ENCODE measurements at places on chromosomes 6 and 20. TPM values are rescaled to one million over a fixed set of nuclear protein-coding genes. Genes with fewer than 3 reads are reported as not detected.

- H3K36me3 ChIP-seq, result no peaks in the 10 kb centered on the region
- no peak overlapping the region for H3K4me3 ChIP-seq
- no peaks in the 10 kb centered on the region for H3K4me1 ChIP-seq
- no peaks in the 10 kb centered on the region for H3K27me3 ChIP-seq
These were observed 264.5 kb upstream of the BMP2 start for GRCh38 chr20:6502999-6503398.

WFDC12 gene
- not detected for total RNA-seq

DNA sequence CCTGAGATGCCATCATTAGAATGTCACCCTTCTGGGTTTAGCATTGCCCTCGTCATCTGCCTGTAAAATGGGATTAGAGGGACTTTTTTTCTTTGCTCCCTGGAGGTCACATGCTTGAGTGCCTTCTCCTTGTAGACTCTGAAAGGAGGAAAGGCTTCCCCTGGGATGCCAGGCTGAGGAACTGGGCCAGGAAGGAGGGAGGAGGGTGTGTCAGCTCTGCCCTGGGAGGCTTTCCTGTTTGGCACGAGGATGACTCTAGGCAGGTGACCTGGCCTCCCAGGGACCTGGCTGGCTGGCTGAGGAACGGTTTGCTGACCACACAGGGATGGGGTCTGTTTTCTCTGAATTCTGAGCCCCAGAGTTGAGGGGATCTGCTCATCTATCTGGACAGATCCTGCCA is 137.9 kb upstream of the RNF24 start:
- no peaks in the 10 kb centered on the region for H3K36me3 ChIP-seq
- no peak overlapping the region for H3K27ac ChIP-seq
- H3K4me1 ChIP-seq, result peaks cover 29% of the 10 kb centered on the region
- H3K27me3 ChIP-seq, result peaks cover 32% of the 10 kb centered on the region
- DNase-seq, result no peak

DNA sequence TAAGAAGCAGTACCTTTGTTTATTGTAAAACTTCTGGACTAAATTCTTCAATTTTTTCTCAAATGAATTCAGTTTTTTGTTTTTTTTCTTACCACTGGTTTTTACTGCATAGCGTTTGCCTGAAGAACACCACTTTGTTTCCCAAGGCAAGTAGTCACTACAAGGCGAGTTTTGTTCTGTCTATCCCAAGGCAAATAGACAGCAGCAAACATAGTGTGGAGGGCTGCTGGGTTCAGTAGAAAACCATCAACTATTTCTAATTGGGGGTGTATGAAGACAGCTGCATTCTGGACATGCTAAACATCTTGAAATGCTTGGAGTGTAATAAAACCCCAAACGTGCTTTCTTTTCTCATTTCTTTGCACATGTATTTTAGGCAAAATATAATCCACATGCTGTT is 197.4 kb downstream of the ESR1 start:
- H3K27ac ChIP-seq, result no peak overlapping the region
- H3K27me3 ChIP-seq, result peaks cover 2% of the 10 kb centered on the region
- H3K36me3 ChIP-seq, result no peaks in the 10 kb centered on the region
- no peaks in the 10 kb centered on the region for H3K4me1 ChIP-seq
- H3K4me3 ChIP-seq, result no peak overlapping the region

DNA sequence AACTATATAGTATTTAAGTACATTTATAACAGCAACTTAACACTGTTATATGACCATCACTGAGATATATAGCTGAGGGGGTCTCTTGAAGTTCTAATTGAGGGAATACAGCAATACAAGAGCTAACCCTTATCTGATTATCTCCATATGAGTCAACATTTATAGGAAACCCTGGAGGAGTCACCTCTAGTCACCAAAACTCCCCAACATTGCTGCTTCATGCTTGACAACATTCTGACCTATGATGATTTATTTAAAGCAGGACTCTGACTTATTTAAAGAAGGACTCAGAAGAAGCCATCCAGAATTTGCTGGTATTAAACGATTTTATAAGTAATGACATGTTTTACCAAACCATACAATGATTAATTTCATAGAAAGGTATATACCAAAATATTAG is 182.6 kb upstream of the NOX3 start:
- no peaks in the 10 kb centered on the region for H3K4me1 ChIP-seq
- H3K4me3 ChIP-seq, result no peak overlapping the region
- no peak overlapping the region for H3K27ac ChIP-seq
- no peak for DNase-seq
- H3K36me3 ChIP-seq, result no peaks in the 10 kb centered on the region

PACRG gene
- total RNA-seq, result 0.78 TPM

DNA sequence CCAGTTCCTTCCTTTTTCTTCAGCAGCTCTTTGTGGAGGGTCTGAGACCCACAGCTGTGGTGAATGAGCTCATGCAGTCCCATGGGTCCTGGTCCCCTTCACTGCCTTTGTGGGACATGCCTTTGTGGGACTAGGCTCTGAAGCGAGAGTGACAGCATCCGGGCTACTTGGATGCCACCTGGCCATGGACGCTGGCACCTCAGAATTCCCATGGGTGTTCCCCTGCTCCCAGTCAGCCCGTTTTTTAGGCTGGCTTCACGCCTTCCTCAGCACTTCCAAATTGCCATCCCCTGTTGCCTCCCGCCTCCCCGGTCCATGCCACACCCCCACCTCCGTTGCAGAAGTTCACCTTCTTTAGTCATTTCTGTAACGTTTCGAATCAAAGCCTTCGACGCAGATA is 45.1 kb downstream of the RAMACL start:
- H3K4me3 ChIP-seq, result peak overlapping the region; percentile 42
- H3K36me3 ChIP-seq, result no peaks in the 10 kb centered on the region
- H3K27me3 ChIP-seq, result no peaks in the 10 kb centered on the region
- peak overlapping the region; percentile 65 for H3K27ac ChIP-seq
- DNase-seq, result no peak
- peaks cover 30% of the 10 kb centered on the region for H3K4me1 ChIP-seq

DNA sequence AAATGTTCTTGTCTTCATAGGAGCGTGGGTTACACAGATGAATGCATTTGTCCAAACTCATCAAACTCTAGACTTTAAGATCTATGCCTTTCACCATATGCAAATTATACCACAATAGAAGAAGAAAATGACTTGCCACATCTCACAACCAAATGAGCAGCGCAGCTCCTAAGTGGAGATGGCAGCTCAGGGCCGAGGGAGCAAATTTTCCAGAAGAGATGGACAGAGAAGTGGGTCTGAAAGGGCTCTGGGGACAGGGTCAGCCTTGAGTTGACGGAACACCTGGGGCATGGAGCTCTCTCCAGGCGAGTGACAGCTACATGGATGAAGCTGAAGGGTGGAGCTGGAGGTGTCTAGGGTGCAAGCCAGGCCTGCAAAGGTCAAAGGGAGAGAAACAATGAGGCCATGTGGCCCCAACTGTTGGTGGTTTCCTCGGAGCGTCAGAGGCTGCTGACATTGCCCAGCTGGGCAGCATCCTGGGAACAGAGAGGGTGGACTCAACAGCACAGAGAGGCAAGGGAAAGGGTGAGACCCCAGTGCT is 228.3 kb downstream of the NRN1 start:
- no peak for DNase-seq
- H3K4me1 ChIP-seq, result no peaks in the 10 kb centered on the region
- no peak overlapping the region for H3K27ac ChIP-seq
- H3K27me3 ChIP-seq, result no peaks in the 10 kb centered on the region
- no peaks in the 10 kb centered on the region for H3K36me3 ChIP-seq

DNA sequence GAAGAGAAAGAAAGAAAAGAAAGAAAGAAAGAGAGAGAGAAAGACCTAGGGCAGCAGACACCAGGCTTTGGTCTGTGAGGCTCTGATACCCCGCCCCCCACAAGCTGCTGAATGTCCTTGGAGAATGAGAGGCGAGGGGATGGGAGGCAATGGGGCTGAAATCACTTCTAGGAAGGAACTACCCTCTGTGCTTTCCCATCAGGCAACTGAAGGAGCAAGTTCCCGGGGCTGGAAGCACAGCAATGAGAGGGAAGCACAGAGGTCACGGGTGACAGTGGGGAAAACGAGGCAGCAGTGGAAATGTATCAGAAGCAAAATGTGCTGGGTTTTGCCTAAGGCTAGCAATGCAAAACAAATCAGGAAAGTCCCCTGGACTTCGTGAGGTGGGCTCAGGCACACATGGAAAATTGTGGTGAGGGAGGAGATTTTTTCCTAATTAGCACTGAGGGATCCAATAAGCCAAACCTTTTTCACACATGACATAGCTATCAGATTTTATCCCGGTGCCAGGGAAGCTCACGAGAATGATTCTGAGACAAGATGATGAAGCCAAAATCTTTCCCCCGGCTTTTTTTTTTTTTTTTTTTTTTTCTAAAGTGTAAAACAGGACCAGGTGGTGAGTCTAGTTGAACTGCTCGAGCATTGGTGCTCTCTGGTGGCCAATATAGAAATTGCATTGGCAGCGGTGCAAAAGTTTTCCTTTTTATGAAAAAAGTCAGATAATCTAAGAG is 16.8 kb upstream of the ARFGEF2 start:
- peaks cover 3% of the 10 kb centered on the region for H3K36me3 ChIP-seq
- H3K27ac ChIP-seq, result no peak overlapping the region
- H3K4me3 ChIP-seq, result no peak overlapping the region
- peak; percentile 83 for DNase-seq
- peaks cover 12% of the 10 kb centered on the region for H3K27me3 ChIP-seq

GRCh38 chr6:151131324-151132007 is 108.3 kb upstream of the AKAP12 start:
- no peaks in the 10 kb centered on the region for H3K36me3 ChIP-seq
- H3K27ac ChIP-seq, result no peak overlapping the region
- no peaks in the 10 kb centered on the region for H3K4me1 ChIP-seq
- no peak overlapping the region for H3K4me3 ChIP-seq
- peaks cover 8% of the 10 kb centered on the region for H3K27me3 ChIP-seq

DNA sequence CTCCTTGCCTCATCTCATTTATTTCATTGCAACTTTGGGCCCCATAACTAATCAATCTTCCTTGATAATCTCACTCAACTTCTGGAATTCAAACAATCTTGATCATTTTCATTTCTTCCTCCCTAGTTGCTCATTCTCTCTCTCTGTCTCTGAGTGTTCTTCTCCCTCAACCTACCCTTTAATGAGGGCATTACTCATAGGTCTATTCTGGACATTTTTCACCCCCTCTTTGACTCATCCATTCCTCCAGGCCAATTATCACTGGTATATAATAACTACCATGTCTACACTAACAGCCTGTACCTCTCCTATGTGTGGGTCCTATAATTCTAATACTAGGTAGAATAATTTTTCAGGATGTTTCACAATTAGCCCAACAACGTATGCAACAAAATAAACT is 78.8 kb downstream of the COL21A1 start:
- no peaks in the 10 kb centered on the region for H3K27me3 ChIP-seq
- H3K36me3 ChIP-seq, result no peaks in the 10 kb centered on the region
- no peak overlapping the region for H3K27ac ChIP-seq
- no peak for DNase-seq

FRMD1 gene
- not detected for total RNA-seq

GRCh38 chr6:156645097-156645496 is 132.1 kb upstream of the ARID1B start:
- H3K4me3 ChIP-seq, result no peak overlapping the region
- H3K4me1 ChIP-seq, result peaks cover 13% of the 10 kb centered on the region
- H3K36me3 ChIP-seq, result no peaks in the 10 kb centered on the region
- no peak for DNase-seq
- H3K27ac ChIP-seq, result no peak overlapping the region

DNA sequence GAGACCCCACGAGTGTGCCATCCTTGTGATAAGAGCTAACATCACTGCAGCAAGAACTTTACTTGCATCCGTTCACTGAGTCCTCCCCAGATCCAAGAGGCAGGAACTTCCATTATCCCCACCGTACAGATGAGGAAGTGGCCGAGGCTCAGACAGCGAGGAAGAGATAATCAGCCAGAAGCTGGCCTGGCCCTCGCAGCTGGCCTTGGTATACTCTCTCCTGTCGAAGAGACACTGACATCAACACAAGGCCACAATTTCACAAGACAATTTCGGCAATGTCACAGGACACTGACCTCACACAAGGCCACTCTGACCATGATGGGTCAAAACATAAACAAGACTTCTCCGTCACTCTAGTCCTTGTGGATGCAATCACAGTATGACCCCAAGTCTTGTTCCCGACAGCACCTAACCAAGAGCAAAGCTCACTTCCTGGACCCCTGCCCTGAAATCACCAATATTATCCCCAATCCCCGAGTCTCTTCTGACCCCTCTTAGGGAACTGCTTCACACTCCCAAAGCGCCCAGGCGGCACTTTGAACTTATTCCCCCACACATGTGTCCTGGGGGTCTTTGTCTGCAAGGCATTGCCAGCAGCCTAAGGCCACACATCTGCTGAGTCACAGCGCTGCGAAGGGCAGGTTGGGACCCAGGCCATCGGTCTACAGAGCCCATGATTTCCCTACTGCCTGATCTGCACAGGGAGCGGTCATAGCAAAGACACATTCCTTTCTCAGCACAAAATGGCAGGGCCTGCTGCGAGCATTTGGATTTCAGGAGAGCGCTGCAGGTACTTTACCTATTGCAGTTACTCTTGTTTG is 14.8 kb upstream of the VAPB start:
- peaks cover 25% of the 10 kb centered on the region for H3K27me3 ChIP-seq
- H3K4me1 ChIP-seq, result no peaks in the 10 kb centered on the region
- H3K27ac ChIP-seq, result no peak overlapping the region
- DNase-seq, result no peak

- no peak overlapping the region for H3K4me3 ChIP-seq
- H3K36me3 ChIP-seq, result no peaks in the 10 kb centered on the region
- H3K27me3 ChIP-seq, result peaks cover 47% of the 10 kb centered on the region
- H3K27ac ChIP-seq, result no peak overlapping the region
These were observed 1.9 kb upstream of the TPD52L1 start for GRCh38 chr6:125151700-125152099.

OSER1 gene
- total RNA-seq, result 19.9 TPM

AP5S1 gene
- total RNA-seq, result 13.8 TPM

- no peak overlapping the region for H3K4me3 ChIP-seq
- no peak overlapping the region for H3K27ac ChIP-seq
- no peaks in the 10 kb centered on the region for H3K4me1 ChIP-seq
- no peaks in the 10 kb centered on the region for H3K36me3 ChIP-seq
- H3K27me3 ChIP-seq, result peaks cover 13% of the 10 kb centered on the region
These were observed 46.4 kb upstream of the DST start for GRCh38 chr6:56689114-56689513.

DIDO1 gene
- total RNA-seq, result 74.0 TPM

GRCh38 chr6:73523434-73524123 is 2.7 kb upstream of the EEF1A1 start:
- peaks cover 27% of the 10 kb centered on the region for H3K36me3 ChIP-seq
- H3K4me3 ChIP-seq, result peak overlapping the region; percentile 87
- peak overlapping the region; percentile 95 for H3K27ac ChIP-seq
- peak; percentile 87 for DNase-seq

GRCh38 chr6:166460473-166461437 is 78.0 kb upstream of the MPC1 start:
- DNase-seq, result no peak
- H3K4me3 ChIP-seq, result no peak overlapping the region
- no peaks in the 10 kb centered on the region for H3K4me1 ChIP-seq
- H3K27me3 ChIP-seq, result no peaks in the 10 kb centered on the region

DNA sequence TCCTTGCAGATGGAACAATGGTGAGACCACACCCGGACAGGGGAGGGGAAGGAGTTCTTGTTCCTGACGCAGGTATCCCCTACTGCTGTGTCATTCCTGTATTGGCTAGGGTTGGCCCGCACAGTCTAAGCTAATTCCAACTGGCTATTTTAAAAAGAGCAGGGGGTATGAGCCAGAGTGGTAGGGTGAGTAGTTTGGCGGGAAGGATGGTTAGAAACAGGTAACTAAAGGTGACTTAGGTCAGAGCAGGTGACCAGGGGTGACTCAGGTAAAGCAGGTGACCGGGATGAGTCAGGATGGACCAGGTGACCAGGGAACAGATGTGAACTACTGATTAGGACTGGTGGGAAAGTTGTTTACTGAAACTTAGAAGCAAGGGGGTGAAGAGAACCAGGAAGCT is 58.0 kb downstream of the ZNF292 start:
- H3K36me3 ChIP-seq, result peaks cover 26% of the 10 kb centered on the region
- peaks cover 14% of the 10 kb centered on the region for H3K4me1 ChIP-seq
- DNase-seq, result no peak
- H3K27me3 ChIP-seq, result no peaks in the 10 kb centered on the region
- peak overlapping the region; percentile 26 for H3K27ac ChIP-seq

BTN1A1 gene
- not detected for total RNA-seq

ZSCAN26 gene
- total RNA-seq, result 6.7 TPM

PAX1 gene
- not detected for total RNA-seq
